ENCODE measurements at places on chromosomes 7 and 10.

DNA sequence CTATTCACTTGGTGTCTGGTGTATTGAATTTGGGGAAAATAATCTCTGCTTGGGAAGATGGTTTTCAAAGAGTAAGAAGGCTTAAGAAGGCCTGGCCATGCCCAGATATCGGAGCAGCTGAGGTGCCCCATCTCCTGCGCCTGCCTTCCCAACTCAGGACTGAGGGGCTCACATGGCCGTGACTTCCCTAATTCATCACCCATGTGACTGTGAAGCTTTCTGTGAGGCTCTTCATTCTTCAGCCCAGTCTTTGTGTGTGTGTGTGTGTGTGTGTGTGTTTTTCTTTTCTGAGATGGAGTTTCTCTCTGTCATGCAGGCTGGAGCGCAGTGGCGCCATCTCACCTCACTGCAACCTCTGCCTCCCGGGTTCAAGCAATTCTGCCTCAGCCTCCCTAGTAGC, 53.2 kb downstream of the PROSER2 start:
- no peak for DNase-seq

DNA sequence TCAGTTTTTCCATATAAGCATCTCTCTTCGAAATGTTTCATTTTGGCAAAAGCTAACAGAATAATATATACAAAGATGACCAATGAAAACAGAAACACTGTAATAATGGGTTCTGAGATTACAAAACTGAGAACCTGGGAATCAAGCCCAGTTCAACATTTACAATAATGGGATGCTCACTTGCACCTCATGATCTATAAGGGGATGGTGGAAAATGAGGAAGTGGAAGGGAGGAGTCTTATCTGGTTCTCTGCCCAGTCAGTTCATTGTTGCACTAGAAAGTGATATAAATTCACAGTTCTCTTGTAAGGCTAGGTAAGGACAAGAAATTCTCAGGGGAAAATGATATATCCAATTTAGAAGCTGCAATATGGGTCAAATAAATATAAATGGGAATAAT, 31.7 kb upstream of the RHOBTB1 start:
- DNase-seq = no peak

- peak; percentile 20 for DNase-seq
Measured at GRCh38 chr10:117075064-117075463, 63.0 kb downstream of the VAX1 start.

GRCh38 chr10:132458071-132458585, 61.1 kb downstream of the PWWP2B start:
- DNase-seq = no peak

Measured in SW480 (cell line).